CD4-positive, alpha-beta T cell treated with Interleukin-21 for 1 hour (primary cell): ENCODE measurements at places on chromosomes 12 and 14.

- DNase-seq: no peak
Observed at GRCh38 chr14:46259536-46259935, 392.0 kb downstream of the RPL10L start.

GRCh38 chr14:34671716-34672115 lies 41.8 kb upstream of the SNX6 start:
- DNase-seq: no peak

DNA sequence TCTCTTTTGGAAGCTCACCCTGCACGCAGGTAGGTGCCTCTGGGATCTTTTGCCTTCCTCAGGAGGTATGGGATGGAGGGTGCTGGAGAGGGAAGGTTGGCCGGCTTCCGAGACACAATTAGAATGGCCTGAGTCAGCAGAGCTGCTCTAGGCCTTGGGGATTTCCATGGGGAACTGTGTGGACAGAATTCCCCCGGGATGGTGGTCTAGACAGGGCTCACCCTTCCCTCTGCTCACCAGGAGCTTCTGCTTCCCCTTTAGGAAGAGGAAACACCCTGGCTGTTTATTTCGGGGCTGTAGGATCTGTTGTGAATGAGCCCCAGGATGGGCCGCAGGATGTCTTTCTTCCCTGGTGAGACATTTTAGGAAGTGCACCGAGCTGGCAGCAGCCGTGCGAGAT lies 43.7 kb upstream of the TMED10 start:
- DNase-seq: no peak

GRCh38 chr14:104510216-104510615 lies 69.3 kb upstream of the C14orf180 start:
- no peak for DNase-seq

GRCh38 chr12:4228122-4228580 lies 45.4 kb upstream of the CCND2 start:
- DNase-seq: no peak

- no peak for DNase-seq
Observed at GRCh38 chr12:126144603-126145002, 1079.4 kb downstream of the AACS start.

GRCh38 chr14:32457213-32457920 lies 128.3 kb downstream of the AKAP6 start:
- DNase-seq: no peak

- no peak for DNase-seq
Observed at GRCh38 chr12:132176385-132176919, 32.2 kb downstream of the NOC4L start.

DNA sequence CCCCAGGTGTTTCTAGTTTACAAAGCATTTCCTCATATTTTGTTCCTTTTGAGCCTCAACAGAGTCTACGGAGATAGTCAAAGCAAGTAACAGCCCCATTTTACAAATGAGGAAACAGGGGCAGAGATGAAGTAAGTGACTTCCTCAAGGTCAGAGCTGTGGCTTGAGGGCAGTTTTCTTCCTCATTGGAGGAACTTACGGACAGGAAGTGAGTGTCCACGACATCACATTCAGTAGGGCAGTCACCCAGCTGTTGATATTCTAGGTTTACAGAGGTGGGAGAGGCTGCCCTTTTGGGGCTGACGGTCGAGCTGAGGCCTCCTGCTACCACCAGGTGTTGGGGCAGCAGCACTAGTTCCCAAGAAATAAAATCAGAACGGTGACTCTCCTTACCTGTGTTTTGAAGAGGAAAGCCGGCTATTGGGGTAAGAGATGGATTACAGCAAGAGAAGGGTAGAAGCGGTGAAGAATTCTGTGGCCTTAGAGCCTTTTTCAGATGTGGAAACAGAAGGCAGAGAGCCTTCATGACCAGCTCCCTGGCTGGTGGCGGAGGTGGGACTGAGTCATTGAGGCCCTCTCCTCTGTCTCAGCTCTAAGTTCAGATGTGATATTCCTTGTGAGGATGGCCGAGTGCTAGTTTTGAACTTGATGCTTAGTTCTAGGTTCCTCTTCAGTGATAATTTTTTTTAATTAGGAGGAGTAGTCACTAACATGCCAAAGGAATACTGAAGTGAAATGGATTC lies 41.7 kb downstream of the SUSD6 start:
- DNase-seq: no peak

DNA sequence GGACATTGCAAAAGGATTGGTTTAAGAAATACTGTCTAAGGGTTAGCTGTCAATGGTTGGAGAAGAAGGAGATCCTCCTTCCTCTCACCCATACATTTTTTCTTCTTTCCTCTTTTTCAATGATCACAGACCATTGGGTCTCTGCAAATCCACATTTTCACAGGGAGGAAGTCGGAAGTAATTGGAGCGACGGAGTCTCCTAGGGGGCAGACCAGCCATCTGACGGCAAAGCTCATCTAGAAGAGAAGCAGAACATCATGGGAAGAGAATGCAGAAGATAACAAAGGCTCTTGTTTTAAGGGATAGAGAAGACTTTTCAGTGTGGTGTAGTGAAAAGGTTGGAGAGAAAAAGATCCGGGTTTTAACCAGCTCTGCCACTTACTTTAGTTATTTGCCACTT lies 14.7 kb downstream of the MFAP5 start:
- no peak for DNase-seq

DNA sequence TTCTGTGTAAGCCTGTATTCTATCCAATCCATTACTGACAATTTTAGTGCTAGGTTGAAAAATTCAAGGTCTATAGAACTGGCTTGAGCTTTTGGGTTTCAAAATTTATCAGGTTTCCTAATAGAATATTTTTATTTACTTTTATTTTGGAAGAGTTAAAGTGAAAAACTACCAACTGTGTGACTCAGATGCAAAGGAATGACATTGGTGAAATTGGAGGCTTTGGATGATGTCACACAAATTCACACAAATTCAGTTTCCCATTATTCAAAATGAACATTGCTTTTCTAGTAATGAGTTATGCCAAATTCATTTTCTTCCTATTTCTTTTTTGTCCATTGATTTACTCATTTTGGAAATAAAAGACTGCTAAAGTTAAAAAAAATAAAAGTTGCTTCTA lies 186.9 kb downstream of the ALX1 start:
- DNase-seq: no peak

DNA sequence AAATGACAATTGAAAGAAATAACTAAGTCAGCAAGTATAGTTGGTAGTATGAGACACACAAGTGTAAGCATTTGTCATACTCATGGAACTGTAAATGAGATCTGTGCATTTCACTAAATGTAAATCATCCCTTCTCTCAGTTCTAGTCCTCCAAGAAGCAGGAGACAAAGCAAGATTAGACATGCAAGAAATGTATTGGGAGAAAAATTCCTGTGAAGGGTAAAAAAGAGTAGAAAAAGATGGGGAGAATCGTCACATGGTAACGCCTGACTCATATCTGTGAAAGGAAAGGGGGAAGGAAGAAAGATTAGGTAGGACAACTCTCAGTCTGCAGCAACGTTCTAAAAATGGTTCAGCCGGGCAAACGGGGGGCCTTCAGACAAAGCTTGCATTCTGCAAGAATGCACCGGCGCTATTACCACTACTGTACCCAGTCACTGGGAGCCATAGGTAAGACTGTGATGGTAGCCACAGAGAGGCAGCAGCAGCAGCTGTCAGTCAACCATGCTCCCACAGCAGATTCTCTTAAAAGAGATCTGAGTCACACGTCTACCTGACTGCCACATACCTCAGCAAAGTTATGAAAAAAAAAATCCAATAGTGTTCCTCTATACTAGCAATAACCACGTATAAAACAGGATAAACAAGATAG lies 18.0 kb upstream of the RFX4 start:
- DNase-seq: no peak

DNA sequence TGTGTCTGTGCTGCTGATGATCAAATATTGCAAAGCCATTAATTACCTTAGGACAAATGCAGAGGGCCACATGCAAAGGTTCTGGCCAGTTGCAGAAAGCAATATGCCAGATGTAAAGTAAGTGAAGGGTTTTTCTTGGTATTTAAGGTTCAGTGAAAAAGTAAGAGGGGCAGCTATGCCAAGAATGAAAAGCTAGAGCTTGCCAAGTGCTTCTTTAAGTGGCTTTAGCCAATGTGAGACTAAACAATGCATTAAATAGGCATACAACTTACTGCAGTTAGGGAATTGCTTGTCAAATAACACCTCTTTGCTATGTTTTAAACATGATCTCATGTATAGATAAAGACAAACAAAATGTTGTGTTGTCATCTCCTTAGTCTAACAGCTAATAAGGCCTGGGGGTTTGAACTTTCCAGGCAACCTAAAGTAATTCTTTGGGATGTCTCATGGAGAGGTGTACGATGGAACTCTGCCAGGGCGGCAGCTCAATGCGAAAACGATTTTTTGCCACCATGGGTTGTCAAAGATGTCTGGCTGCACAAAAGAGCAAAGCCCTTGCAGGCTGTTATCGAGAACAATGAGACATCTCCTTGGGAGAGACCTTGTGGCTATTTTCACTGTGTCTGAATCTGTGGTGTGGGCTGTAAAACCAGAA lies 12.0 kb downstream of the IGF1 start:
- DNase-seq: no peak

GRCh38 chr14:104874110-104874531 lies 9.1 kb downstream of the CEP170B start:
- no peak for DNase-seq

DNA sequence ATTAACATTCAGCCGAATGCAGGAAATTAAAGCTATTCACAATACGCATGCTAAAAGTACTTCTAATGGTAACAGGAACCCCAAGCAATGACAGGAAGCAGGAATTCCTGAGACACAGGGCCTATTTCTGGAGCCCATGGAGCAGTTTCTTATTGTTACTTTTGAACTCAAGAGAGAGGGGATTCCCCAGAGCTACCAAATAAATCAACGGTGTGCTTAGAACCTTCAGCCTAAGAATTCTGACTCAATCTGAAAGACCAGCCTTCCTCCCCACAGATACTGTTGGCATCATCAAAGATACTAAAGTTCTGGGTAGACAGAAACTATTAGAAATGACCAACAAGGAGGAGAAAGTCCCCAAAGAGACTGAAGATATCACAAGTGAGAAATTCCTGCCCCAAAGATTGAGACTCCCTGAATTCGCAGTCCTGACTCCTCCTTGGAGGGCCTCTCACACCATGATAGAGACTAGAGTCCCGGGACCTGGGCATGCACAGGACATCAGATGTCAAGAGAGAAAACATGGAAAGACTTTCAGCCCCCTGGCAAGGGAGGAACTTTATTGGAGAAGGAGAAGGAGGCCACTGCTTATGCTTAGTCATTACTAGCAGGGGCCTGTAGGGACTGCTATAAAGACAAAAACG lies 32.7 kb downstream of the RTRAF start:
- no peak for DNase-seq
